Dermis microvascular lymphatic vessel endothelial cell (primary cell): ENCODE measurements at places on chromosomes 2 and 18. TPM values are rescaled to one million over a fixed set of nuclear protein-coding genes. Genes with fewer than 3 reads are reported as not detected.

The MATN3 gene
- total RNA-seq = 1.0 and 1.4 TPM in 2 replicates

GRCh38 chr2:233339427-233339826 is 14.9 kb upstream of the DGKD start:
- no peak for DNase-seq

The GPR39 gene
- not detected in 2 replicates for total RNA-seq

GRCh38 chr2:141728142-141728541 is 402.7 kb downstream of the LRP1B start:
- DNase-seq = no peak

DNA sequence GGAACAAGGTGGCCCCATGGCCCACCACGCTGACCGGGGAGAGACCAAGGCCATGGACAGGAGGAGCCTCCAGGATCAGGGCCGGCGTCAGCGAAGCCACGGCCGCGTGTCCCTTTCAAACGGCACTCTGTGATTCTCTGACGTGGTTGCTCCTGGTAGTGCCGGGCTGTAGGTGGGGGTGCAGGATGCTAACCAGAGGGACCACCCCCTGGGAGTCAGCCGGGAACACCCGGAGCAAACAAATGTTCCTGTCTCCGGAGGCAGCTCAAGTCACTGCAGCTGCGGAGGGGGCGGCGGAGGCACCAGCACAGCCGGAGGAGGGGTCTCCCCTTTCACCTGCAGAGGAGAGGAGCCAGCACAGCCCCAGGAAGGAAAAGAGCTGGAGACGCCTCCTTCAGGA is 750.6 kb upstream of the SALL3 start:
- DNase-seq = no peak

DNA sequence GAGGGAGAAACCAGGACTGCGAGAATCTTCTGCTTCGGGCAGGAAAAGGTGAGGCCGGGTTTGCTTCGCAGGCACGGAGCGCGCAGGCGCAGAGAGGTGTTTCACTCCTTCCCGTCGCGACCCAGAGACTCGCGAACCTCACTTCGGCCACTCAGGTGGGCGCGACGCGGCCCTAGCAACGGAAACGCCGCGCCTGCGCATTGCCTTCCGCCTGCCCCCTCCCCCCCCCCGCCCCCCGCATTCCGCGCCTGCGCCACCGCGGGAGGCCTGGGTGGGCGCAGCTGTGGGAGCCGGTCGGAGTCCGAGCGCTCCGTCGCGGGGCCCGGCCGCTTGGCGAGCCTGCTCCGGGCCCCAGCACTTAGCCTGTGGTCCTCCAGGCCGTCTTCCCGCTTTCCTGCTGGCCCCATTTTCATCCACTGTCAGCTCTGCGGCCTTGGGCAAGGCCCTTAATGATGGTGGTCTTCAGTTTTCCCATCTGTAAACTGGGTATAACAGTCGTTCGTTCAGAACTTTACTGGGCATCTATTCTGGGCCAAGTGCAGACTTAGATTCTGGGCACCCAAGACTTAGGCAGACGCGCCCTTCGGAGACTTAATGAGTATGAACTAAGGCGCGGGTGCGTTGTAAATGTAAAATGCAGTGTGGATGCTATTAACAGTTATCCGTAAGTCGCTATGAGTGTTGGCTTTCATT is 62.1 kb upstream of the ACKR3 start:
- DNase-seq = no peak

The KANSL3 gene
- total RNA-seq = 18.5 and 26.3 TPM in 2 replicates

DNA sequence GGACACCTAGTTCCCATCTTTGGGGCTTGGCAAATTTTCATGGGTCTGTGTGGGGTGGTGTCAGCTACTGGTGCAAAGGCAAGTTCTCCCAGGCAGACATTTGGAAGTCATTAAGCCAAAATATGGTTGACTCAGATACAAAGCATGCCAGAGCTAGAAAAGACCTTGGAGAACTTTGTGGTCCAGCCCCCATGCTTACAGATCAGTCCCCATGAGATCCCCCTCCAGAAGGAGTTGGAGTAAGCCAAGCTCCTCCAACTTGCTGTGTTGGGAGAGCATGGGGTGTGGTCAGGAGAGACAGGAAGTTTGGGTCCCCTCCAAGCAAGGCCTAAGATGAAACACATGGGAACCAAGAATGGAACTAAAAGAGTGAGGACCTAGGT is 224.5 kb downstream of the CYP26B1 start:
- no peak for DNase-seq

DNA sequence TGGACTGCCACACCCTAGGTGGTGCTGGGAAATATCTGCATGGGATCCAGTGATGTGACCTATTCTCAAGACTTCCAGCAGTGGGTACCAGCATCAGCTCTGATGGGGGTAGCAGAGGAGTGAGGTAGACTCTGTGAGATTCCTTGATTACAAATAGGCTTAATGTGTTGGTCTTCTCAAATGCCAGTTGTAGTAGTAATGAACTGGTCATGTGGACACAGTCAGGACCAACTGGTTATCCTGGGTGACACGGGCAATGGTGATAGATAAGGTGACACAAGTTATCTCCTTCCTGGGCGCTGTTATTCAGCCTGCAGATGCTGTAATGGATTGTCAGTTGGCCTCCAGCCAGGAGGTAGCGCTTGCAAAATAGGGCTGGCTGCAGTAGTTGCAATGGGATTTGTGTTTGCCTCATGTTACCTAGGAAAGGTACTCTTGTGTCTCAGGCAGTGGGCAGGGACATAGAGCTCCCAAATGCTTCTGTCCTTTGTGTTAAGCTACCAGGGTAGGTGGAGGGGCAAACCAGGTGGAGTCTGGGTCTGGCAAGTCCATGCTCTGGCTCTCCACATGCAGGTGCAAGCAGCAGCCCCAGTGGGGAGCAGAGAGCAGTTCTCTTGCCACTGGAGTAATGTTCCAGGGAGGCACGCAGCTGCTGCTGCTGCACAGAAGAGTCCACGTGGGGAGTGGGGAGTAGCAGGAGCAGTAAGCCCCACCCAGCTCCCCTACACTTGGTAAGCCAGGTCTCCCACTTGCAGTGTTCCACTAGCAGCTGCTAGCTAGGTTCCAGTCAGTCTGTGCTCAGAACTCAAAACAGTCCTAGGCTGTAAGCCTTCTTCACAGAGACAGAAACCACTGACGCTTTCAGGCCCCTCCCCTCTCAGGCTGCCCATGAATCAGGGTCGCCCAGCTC is 505.4 kb upstream of the DDX18 start:
- DNase-seq = no peak

- no peak for DNase-seq
Observed at GRCh38 chr2:26876260-26876659, 28.3 kb downstream of the DPYSL5 start.

The RBM44 gene
- 0.26 and 0.38 TPM in 2 replicates for total RNA-seq

DNA sequence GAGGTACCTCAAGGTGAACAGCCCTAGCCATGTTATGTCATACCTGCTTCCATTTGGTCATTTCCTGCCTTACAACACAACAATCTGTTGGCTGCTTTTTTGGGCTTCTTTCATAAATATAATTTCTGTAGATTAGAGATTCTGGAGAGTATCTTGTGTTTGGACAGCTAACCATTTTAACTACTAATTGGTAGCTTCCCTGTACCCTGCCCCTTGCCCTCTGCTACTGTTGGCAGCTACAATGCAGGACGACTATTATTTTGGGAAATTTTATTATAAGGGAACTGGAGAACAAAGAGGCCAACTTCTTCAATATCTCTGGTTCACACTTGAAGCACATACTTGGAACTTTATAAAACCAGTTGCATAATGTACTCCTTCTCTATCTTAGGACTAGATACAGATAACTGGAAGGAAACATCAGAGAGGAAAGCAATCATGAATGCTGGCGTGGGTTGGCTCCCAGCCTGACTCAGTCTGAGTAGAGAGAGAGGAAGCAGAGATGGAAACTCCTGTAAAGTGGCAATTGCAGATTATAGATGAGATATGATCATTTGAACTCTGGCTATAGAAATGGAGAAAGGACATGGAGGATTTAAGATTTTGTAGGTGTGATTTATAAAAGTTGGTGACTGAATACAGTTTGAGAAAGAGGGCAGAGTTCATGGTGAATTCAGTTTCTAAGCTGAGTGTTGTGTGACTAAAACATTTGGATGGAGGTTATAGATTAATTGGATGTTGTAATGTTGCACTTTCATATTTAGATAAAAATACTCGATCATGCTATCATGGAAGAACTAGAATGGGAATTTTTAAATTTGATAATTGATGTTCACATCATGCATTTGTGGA is 74.5 kb downstream of the MDH1 start:
- no peak for DNase-seq

- no peak for DNase-seq
Observed at GRCh38 chr2:82913566-82913965, 1545.5 kb downstream of the SUCLG1 start.

DNA sequence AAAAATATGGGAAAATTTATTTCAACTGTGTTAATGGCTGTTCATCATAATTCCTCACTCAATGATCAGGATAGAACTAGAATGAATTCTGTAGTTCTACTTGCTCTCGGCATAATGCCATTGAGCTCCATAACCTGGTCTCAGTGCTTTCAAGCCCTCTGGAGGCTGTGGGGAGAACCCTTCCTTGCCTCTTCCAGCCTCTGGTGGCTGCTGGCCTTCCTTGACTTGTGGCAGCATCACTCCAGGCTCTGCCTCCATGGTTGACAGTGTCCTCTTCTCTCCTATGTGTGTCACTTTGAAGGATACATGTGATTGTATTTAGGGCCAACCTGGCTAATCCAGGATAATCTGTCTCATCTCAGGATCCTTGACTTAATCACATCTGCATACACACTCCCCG is 26.9 kb upstream of the CABYR start:
- no peak for DNase-seq

DNA sequence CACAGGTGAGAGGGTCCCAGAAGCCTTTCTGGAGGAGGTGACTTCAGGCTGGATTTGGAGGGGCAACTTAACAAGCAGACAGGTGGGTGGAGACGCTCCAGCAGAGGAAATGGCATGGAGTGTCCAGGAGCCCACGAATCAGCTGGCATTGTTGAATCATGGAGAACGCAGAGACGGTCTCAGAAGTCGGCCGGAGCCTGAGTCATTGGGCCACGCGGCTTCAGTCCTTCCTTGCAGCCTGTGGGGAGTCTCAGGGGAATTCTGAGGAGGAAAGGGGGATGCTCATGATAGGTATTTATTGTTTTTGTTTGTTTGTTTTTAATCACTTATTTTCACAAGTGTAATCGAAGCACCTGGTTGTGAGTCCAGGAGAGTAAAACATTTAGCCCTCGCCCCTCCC is 184.6 kb upstream of the HDAC4 start:
- DNase-seq = no peak

GRCh38 chr2:222734703-222735014 is 63.2 kb downstream of the MOGAT1 start:
- no peak for DNase-seq

GRCh38 chr2:205297368-205297767 is 384.9 kb upstream of the NRP2 start:
- DNase-seq = no peak

GRCh38 chr2:5549771-5550170 is 142.4 kb upstream of the SOX11 start:
- DNase-seq = no peak

GRCh38 chr2:148696985-148697384 is 52.4 kb downstream of the EPC2 start:
- DNase-seq = no peak

The ME2 gene
- 26.3 and 33.1 TPM in 2 replicates for total RNA-seq

GRCh38 chr2:154470376-154470775 is 228.1 kb upstream of the KCNJ3 start:
- no peak for DNase-seq

The ESPNL gene
- total RNA-seq = not detected in 2 replicates

The RTP5 gene
- not detected in 2 replicates for total RNA-seq
